ENCODE measurements at places on chromosomes 6 and 20. TPM values are rescaled to one million over a fixed set of nuclear protein-coding genes. Genes with fewer than 3 reads are reported as not detected.

- no peak for DNase-seq
Observed at GRCh38 chr20:35508493-35509218, 20.8 kb downstream of the C20orf173 start.

The ZC3H12D gene
- polyA plus RNA-seq = 1.1 TPM

DNA sequence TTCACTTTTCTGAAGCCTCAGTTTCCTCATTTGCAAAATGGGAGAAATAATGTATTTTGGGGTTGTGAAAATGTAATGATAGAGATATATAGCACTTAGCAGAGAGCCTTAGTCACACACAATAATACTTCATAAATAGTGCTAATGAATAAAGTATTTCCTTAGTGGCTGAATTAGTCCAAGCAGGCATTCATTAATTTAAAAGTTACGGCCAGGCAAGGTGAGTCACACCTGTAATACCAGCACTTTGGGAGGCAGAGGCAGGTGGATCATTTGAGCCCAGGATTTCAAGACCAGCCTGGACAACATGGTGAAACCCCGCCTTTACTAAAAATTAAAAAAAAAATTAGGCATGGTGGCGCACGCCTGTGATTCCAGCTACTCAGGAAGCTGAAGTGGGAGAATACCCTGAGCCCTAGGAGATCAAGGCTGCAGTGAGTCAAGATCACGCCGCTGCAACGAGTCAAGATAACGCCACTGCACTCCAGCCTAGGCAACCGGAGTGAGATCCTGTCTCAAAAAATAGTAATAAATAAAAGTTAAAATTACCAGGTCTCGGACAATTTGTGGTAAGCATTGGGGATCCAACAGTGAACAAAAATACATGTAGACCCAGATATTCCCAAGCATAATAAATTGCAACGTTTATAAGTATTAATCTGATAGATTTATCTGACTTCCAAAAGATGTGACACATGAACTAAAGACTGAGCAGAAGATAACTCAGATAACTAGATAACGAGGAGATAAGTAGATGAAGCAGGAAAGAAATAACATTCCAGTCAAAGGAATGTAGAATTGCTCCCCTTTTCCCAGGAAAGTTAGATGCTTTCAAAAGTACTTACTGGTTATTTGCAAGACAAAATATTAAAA lies 2.1 kb upstream of the IBTK start:
- DNase-seq = no peak

The BCAS4 gene
- 7.8 TPM for polyA plus RNA-seq

The TRIM40 gene
- polyA plus RNA-seq = not detected

- DNase-seq = no peak
Observed at GRCh38 chr6:102774326-102774725, 1380.8 kb downstream of the GRIK2 start.

DNA sequence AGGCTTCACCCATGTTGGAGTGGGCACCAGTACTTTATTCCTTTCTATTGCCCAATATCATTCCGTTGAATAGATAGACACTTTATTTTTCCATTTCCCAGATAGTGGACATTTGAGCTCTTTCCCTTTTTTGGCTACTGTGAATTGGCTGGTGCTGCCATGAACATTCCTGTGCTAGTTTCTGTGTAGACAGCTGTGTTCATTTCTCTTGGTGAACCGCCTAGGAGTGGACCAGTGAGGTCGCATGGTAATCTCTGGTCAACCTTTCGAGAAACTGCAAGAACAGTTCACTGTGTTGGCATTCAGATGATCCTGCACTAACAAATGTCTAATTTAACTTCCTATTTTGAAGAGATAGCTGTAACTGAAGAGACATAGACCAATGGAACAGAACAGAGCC lies 58.6 kb downstream of the RAMACL start:
- no peak for DNase-seq

The HSPA1L gene
- polyA plus RNA-seq = 4.6 TPM

DNA sequence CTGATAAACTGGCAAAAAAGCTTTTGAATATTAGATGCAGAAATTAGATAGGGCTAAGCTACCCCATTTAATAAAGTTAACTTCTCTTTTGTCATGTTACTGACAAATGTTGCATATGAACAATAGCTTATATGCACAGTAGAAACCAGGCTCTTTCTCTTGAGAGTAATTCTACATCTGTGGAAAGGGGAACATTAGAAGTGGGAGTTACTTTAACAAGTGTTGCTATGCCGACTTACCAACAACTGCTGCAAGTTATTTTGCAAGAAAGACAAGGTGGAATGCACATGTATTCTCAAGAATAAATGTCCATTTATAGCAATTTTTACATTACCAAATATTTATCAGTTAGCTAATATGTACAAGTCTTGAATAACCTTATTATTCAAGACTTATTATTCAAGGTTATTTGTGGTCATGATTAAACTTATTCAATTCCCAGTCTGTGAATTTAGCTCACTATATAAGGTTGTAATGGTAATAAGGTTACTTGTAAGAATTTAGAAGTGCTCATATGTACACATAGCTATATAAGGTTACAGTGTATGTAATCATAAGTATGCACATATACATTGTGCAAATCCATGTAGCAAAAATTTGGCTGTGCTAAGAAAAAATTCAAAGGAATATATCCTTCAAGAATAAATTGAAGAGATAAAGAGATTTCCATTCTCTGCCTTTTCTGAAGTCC lies 38.3 kb downstream of the ADGRG6 start:
- DNase-seq = no peak

GRCh38 chr6:152112491-152113261 lies 305.2 kb downstream of the ESR1 start:
- DNase-seq = no peak

DNA sequence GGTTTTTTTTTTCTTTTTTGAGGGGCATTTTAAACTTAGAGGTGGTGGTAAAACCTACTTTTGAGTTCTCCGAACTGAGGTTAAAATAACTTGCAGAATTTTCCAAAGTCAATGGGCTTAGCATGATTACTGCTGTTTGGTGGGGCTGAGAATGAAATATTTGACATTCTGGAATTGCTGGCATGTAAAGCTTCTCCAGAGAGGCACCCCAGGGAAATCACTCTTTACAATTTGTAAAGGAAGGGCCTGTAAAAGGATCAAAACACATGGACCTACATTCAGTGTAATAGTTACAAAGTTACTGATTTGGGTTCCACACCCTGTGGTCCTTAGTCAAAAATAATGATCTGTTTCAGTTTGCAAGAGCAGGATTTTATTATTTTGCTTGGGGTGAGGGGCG lies 5.5 kb downstream of the FAM217B start:
- no peak for DNase-seq

The CALHM4 gene
- not detected for polyA plus RNA-seq

DNA sequence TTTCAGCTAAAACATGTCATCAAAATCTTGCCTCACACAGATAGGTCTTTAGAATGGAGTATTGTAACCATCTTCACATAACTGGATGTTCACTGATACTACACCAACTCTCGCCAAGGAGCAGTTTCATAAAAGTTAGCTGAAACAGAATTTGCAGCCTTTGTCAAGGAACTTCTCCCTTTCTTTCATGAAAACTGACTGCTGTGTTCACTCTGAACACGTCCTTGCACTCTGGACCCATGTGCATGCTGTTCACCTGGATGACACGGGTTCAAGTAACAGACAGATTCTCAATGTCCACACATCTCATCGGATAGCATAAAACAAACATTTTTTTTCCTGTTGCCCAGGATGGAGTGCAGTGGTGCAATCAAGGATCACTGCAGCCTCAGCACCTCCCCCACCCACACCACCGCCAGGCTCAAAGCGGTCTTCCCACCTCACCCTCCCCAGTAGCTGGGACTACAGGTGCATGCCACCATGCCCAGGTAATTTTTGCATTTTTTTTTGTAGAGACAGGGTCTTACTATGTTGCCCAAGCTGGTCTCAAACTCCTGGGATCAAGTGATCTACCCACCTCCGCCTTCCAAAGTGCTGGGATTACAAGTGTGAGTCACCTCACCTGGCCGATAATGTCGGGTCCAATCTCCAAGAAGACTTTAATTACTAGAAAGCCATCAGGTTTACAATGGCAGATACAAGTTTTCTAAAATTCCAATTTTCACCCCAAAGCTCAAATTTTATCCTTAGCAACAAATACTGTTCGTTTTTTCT lies 9.4 kb downstream of the DIDO1 start:
- DNase-seq = no peak

GRCh38 chr6:42025845-42026243 lies 24.5 kb upstream of the TAF8 start:
- no peak for DNase-seq

The FOXQ1 gene
- 4.2 TPM for polyA plus RNA-seq
